Heart right ventricle (tissue), 16 donors: ENCODE measurements at places on chromosomes 5 and 9. TPM values are rescaled to one million over a fixed set of nuclear protein-coding genes. Genes with fewer than 3 reads are reported as not detected.

WDR5 gene
- 19.3 TPM for total RNA-seq

- DNase-seq = no peak
- H3K4me1 ChIP-seq = no peaks in the 10 kb centered on the region
- H3K4me3 ChIP-seq = no peak overlapping the region
- H3K36me3 ChIP-seq = no peaks in the 10 kb centered on the region
- no peaks in the 10 kb centered on the region for H3K27me3 ChIP-seq
Measured at GRCh38 chr9:120432600-120432999, 147.4 kb downstream of the CDK5RAP2 start.

GRCh38 chr5:88952344-88952743, 69.4 kb upstream of the MEF2C start:
- no peak overlapping the region for H3K27ac ChIP-seq
- no peaks in the 10 kb centered on the region for H3K4me1 ChIP-seq
- H3K27me3 ChIP-seq = no peaks in the 10 kb centered on the region
- no peaks in the 10 kb centered on the region for H3K36me3 ChIP-seq

DNA sequence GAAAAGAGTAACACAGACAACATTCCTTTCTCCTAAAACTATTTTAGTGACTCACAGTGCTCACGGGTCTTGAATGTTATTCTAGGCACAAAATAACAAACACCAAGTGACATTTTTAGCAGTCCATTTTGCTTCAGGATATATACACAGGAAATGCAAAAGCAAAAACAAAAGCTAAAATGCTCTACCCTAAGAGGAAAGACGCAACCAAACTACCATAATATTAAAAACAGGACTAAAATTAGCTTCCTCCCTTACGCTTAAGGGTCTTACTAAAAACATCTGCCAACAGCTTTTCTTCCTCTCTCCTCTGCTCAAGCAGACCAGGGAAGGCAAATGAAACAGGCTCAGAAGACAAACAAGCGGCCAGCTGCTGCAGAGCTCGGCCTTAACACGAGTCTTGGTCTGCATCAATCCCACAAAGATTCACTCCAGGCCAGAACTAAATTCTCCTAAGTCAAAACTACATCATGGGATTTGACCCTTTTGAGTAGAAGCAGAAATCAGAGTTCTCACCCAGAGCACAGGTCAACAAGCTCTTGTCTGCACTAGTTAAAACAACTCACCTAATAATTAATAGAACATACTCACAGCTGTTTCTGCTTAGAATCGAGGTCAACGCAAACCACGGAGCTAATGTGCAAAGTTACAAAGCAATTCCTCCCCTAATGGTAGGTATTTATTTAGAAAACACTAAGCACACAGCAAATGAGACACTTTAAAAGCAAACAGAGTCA, 62.3 kb downstream of the RAPGEF1 start:
- no peak overlapping the region for H3K4me3 ChIP-seq
- H3K36me3 ChIP-seq = no peaks in the 10 kb centered on the region
- peak overlapping the region; percentile 81 for H3K27ac ChIP-seq
- DNase-seq = no peak
- no peaks in the 10 kb centered on the region for H3K27me3 ChIP-seq
- peaks cover 93% of the 10 kb centered on the region for H3K4me1 ChIP-seq

GRCh38 chr5:90855296-90856010, 296.9 kb downstream of the ADGRV1 start:
- no peaks in the 10 kb centered on the region for H3K4me1 ChIP-seq
- DNase-seq = no peak
- no peak overlapping the region for H3K4me3 ChIP-seq
- no peak overlapping the region for H3K27ac ChIP-seq
